ENCODE measurements at places on chromosomes 13 and 19.

DNA sequence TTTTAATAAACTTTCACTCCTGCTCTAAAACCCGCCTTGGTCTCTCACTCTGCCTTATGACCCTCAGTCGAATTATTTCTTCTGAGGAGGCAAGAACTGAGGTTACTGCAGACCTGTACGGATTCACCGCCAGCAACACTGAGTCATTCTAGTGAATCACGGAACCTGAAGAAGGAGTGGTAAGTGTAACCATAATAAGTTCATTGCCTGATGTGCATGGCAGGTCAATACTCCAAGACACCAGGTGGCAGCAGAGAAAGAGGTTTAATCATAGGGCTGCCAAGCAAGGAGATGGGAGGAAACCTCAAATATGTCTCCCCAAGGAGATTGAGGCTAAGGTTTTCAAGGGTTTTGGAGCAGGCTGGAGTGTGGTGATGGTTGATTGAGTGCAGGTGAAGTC, 204.3 kb upstream of the IPO5 start:
- no peak for DNase-seq

GRCh38 chr13:84912720-84913119, 886.5 kb downstream of the SLITRK6 start:
- no peak for DNase-seq

DNA sequence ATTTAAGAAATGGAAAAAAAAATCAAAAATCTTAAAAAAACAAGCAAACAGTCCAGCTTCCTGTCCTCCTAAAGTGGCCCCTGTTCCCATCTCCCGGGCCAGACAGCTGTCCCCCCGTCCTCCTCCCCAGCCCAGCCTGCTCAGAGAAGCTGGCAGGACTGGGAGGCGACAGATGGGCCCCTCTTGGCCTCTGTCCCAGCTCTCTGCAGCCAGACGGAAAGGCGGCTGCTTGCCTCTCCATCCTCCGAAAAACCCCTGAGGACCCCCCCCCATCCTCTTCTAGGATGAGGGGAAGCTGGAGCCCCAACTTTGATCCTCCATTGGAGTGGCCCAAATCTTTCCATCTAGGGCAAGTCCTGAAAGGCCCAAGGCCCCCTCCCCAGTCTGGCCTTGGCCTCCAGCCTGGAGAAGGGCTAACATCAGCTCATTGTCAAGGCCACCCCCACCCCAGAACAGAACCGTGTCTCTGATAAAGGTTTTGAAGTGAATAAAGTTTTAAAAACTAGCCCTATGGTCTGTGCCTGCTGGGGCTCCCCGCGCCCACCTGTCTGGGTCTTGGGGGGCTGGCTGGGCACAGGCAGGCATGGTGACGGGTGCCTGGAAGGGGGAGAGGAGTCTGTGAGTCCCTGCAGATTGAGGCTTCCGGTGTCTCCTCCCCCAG, 3.8 kb downstream of the GADD45GIP1 start:
- DNase-seq, result no peak

DNA sequence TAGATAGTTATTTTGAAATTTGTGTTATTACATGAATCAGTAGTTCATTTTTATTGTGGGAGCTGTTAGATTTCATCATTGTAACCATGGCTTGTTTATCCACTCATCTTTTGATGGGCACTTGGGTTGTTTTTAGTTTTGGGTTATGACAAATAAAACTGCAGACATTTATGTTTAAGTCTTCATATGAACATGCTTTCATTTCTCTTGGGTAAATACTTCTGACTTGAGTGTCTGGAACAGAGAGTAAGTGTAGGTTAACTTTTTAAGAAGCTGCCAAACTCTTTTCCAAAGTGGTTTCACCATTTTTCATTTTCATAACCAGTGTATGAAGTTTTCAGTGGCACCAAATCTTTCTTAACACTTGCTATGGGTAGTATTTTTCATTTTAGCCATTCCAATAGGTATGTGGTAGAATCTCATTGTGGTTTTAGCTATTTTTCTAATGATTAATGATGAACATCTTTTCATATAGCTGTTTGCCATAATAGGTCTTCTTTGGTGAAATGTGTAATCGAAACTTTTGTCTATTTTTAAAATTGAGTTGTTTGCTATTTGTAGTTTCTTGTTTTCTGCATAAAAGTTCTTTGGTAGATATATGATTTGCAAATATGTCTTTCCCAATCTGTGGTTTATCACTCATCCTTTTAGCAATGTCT, 17.9 kb downstream of the SLAIN1 start:
- DNase-seq, result no peak

- peak; percentile 84 for DNase-seq
These were observed at the start of gene ZNF471 for GRCh38 chr19:56507446-56508289. ZNF471 (plus strand) TSS chr19:56507855; CDS start chr19:56511572, 3,717 bp downstream.

- no peak for DNase-seq
These were observed 64.0 kb upstream of the GPR12 start for GRCh38 chr13:26824581-26824980.

- no peak for DNase-seq
These were observed 17.2 kb downstream of the KCNC3 start for GRCh38 chr19:50311723-50312635.

DNA sequence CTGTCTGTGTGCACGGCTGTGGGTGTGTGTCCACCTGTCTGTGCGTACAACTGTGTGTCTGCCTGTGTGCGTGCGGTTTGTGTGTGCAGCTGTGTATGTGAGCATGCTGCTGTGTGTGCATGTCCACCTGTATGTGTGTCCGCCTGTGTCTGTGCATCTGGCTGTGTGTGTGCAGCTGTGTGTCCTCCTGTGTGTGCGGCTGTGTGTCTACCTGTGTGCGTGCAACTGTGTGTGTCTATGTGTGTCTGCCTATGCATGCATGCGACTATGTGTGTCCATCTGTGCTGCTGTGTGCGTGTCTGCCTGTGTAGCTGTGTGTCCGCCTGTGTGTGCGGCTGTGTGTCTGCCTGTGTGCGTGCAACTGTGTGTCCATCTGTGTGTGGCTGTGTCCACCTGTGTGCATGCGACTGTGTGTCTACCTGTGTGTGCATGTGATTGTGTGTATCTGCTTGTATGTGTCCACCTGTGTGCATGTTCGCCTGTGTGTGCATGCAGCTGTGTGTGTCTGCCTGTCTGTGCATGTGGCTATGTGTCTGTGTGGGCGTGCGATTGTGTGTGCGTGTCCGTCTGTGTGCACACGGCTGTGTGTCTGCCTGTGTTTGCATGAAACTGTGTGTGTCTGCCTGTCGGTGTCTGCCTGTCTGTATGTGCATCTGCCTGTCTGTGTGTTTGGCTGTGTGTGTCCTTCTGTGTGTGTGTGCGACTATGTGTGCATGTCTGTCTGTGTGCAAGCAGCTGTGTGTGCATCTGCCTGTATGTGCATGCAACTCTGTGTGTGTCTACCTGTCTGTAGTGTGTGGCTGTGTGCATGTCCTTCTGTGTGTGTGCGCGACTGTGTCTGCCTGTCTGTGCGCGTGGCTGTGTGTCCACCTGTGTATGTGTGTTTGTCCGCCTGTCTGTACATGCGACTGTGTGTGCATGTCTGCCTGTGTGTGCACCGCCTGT, 57.1 kb upstream of the C13orf46 start:
- no peak for DNase-seq

DNA sequence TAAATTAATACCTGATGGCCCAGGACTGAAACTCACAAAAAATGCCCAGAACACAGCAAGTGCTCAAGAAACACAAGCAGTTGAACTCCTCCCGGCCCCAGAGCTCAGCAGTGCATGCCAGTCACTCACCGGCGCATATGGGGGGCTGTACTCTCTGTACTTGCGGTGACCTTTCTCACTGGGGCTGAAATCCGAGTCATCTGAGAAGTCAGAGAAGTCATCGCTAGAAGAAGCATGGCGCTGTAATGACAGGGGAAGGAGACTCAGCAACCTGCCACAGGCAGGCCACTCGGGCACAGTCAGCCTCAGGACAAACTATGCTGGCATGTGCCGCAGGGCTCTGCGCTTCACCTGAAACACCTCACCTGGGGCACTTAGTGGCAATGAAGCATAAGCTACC, 19.7 kb downstream of the ZC3H4 start:
- DNase-seq, result no peak

DNA sequence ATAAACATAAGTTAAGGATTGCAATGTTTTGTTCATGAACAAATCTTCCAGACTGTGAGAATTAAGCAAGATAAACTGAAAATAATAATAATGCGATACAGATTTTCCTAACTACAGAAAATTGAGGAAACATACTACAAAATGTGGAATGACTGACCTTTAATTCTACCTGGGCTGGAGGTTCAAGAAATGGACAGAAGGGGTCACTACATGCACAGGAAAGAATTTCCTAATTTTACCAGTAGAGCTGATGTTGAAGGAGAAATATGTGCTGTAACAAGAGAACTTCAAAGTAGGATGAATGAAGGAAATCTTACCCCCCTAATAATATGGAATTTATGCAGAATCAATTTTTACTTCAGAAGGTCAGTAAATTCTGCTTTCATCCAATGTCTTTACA, 62.3 kb downstream of the ZNF627 start:
- no peak for DNase-seq

DNA sequence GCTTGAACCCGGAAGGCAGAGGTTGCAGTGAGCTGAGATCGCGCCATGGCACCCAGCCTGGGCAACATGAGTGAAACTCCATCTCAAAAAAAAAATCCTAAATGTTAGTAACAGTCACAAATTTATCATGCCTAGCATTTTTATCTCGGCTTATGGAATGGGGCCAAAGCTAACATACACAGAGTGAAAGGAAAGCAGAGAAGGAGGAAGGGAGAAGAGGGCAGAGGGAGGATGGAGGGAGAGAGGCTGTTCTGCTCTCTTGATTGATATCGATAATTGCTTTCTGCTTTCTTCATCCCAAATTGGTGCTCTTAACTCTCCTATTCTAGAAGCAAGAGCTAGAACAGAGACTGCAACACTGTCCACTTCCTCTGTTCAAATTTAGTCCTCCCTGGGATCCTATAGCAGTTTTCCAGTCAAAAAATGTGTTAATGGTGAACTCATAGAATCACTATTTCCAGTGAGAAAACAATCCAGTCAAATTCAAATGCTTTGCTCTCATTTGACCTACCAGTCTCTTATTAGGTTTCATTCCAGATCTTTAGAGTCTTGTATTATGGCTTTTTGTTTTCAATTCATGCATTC, 15.8 kb upstream of the TUBGCP3 start:
- DNase-seq, result no peak

DNA sequence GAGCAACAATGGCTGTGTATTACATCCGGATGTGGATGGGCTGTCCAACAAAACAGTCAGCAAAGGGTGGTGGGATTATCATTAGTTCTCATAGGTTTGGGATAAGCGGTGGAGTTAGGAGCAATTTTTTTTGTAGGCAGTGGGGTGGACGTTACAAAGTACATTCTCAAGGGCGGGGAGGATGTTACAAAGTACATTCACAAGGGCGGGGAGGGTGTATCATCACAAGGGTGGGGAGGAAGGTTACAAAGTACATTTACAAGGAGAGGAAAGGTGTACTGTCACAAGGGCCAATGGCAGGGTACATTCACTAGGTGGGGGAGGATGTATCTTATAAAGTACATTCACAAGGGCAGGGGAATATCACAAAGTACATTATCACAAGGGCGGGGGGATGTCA, 20.8 kb upstream of the ZNF561 start:
- no peak for DNase-seq

DNA sequence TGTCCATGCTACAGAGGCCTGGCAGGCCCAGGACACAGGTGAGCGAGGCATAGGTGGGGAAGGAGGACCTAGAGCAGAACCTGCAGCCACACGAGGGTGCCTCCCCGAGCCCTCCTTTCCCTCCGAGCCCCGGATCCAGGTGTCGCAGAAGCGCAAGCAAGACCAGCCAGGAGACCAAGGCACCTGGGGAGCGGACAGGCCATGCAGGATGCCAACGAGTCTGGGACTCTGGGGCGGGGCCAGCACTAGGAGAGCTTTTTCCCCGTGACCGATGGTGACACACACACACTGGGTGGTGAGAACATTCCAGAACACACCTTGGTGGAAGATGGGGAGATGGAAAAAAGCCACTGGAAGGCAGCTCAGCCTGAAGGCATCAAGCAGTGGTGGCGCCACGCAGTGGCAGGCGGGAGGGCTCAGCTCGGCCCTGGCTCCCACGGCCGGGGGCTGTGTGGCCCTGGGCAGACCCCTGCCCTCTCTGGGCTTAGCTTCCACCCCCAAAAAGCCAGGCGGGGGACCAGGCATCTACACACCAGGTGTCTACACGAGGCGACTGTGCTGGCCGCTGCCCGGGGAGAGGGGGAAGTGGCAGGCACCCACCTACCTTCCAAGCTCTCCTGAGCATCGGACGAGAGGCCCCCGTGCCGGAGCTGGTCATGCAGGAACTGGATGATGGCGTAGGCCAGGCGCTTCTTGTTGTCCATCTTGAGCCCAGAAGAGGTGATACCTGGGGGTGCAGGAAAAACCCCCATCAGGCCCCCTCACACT, 14.5 kb downstream of the SGTA start:
- no peak for DNase-seq

DNA sequence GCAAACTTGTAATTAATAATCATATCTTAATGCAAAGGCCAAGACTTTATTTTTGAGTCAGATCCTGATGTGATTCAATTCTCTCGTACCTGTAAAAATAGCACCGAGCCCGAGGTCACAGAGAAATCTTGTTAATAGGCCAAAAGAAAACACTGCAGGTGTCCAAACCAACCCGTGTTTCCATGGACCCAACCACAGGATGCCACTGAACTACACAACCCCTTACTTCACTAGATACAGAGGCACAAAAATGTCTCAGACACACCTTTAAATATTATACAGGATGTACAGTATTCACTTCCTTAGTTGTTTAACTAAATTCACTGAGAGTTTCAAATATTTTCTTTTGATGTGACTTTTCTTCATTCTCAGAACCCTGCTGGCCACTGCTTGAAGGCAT, 530.9 kb downstream of the MYO16 start:
- no peak for DNase-seq

- no peak for DNase-seq
These were observed 83.7 kb upstream of the OBI1 start for GRCh38 chr13:78742659-78743058.

- no peak for DNase-seq
These were observed 124.7 kb upstream of the RNF113B start for GRCh38 chr13:98301721-98302120.

GRCh38 chr19:8490873-8491272, 11.6 kb downstream of the PRAM1 start:
- no peak for DNase-seq

GRCh38 chr13:99500839-99501183, 461 bp upstream of the TM9SF2 start:
- no peak for DNase-seq

DNA sequence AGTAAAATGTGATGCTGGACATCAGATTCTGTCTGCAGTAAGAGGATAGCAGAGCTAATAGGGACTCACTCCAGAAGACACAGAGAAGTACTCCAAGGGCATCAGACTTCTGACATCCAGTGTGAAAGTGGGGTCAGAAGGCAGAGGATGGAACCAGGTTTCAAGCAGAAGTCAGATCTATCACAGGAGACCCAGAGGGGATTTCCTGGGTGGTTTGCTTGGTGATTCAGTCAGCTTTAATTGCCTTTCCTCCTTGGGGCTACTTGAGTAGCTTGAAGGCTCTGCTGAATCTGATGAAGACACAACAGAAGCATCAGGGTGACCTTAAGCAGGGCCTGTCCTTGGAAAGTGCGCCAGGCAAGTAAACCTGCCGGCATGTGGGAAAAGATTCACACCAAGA, 300.6 kb downstream of the COG6 start:
- DNase-seq, result peak; percentile 27

All from CD4-positive, alpha-beta T cell treated with Interleukin-1 beta for 1 hour (primary cell).